Activated CD4-positive, alpha-beta T cell treated with anti-CD3 and anti-CD28 coated beads, Interleukin-2, Interleukin-6, amounts not matched to agents 100 ng/mL and 50 ng/mL, durations not matched to agents 16 hours and 8 hours (primary cell): ENCODE measurements at places on chromosomes 12 and 14.

DNA sequence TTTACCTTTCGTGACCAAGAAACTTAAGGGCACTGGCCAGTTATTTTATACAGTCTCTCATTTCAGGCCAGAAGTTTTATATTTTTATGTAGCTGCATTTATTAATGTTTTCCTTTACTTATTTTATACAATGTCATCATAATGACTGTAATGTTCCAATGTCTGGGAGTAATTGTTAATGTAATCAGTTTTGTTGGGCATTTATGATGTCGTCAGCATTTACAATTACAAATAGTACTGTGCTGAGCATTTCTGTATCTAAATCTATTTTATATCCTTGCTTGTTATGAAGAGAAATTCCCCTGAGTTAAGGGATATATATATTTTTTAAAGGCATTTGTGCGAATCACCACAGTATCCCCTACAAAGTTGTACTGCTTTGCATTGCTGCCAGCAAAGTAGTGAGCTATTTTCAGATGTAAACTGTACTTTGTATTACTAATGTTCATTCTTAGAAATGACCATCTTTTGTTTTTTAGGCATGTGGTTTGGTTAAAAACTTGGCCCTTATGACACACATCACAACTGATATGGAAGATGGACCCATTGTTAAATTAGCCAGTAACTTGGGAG lies 74.4 kb downstream of the POLR3B start:
- DNase-seq = no peak

GRCh38 chr12:76595056-76595455 lies 35.5 kb upstream of the OSBPL8 start:
- DNase-seq = no peak

DNA sequence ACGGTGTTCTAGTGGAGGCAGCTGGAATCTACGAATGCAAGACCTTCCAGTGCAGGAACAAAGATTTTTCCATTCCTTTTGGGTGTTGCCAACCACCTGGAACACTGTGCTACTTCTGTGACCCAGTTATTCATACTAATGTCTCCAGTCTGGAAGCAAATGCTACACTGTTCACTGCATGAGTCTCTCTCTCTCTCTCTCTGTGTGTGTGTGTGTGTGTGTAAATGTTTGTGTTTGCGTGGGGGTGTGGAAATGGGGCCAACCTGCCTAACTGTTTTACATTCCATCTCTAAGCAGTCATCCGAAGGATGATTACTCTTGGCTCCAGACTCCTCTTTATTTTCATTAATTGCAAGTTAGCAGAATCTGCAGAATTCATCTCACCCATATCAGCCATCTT lies 29.9 kb upstream of the YBX3 start:
- no peak for DNase-seq

GRCh38 chr12:85468356-85469157 lies 188.5 kb downstream of the ALX1 start:
- peak; percentile 53 for DNase-seq

- peak; percentile 13 for DNase-seq
Measured at GRCh38 chr12:80195074-80195726, 95.9 kb downstream of the OTOGL start.

GRCh38 chr12:11499806-11500187 lies 104.4 kb upstream of the PRB2 start:
- no peak for DNase-seq

DNA sequence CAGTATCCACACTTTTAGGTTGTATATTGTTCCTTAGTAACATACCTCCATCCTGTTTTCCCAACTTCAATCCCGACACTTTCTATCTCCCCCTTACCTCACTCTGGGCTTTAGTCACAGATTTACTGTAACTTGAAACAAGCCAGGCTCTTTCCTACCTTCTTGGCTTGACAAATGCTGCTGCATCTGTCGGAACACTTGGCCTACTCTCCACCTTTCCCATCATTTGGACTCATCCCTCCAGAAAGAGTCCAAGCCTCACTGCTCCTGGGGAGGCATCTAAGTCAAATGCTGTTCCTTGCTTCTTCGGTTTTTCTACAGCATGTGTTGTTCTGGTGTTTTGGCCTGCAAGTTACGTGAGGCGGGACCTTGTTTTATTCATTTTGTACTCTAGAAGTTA lies 142.4 kb downstream of the DACT1 start:
- DNase-seq = no peak

DNA sequence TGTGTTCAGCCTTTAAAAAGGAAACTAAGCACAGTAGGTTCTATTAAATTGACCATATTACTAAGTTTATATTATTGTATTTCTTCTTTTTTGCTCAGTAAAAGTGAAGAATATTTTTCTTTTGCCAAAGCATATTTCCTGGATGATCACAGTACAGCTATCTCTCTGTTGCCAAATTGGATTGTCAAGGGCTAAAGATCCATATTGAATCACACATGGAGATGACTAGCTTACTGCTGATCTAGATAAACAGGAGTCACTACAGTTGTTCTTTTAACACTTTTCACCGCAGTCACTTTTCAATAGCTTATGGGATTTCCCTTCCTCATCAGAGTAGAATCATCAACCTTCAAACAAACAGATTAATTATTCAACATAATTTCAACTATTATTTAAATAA lies 78.6 kb downstream of the LRRC9 start:
- DNase-seq = no peak

GRCh38 chr12:129552996-129553750 lies 350.7 kb downstream of the TMEM132D start:
- DNase-seq = no peak

DNA sequence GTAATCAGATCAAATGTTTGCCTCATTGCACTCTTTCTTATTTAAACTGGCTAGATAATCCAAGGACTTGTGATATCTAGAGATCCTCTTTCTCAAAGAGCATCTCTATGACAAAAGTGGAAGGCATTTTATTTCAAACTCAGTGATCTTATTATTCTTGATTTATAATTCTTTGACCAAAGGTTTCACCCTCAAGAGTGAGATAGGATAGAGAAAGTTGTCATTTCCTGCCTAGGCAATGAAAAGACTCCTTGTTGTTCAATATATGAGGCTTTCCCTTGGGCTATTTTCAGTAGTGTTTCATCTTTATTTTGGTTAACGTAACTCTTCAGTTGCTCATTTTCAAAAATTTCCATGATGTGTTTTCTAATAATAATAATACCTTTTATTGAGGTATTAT lies 18.0 kb upstream of the INSM2 start:
- DNase-seq = no peak

DNA sequence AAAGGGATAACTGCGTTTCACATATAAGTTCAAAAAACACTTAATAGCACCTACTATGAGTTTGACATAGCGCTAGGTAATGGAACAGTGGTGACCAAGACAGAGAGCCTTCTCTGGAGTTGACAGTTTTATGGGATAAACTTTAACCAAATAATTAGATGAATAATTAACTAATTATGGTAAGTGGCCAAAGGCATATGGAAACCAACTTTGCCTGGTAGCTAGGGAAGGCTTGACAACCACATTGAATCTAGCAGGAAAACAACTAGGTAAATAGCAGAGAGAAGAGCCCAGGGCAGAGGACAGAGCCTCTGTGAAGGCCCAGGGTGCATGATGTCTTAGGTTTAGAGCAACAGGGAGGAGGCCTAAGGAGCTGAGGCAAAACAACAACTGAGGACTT lies 52.1 kb downstream of the DUSP16 start:
- no peak for DNase-seq

DNA sequence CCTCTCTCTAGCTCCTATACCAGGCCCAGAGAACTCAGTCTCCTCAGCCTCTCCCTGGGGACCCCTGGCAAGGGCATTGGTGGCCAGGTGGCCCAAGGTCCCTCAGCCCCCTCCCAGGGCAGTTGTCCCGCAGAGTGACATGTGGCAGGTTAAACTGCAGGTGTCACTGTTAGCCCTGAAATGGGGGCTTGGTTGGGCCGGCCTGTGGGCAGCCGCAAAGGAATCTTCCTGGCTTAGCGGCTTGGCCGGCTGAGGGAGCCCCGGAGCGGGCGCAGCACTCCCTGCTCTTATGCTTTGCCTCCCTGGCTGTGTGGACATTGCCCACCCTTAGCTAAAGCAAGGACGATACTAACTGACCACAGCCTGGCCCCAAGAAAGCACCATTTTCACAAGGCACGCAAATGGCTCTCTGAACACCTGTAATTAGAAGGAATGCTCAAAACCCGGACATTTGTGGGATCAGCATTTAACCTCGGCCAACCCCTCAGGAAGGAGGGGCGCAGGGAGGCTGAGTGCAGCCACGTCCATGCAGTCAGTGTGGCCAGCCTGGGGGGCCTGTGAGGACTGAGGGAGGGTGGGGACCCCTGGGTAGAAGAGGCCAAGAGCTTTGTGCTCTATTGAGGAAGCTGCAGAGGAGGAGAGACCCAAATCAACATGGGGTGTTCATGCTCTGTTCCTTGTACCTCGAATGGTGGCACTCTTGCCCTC lies 82.2 kb downstream of the PAPOLA start:
- peak; percentile 48 for DNase-seq

- DNase-seq = no peak
Measured at GRCh38 chr14:102486513-102487203, 22.9 kb downstream of the ANKRD9 start.
